GM12864 (cell line): ENCODE measurements at places on chromosomes 7 and 10.

- DNase-seq, result no peak
Observed at GRCh38 chr10:133554600-133554999, 10.8 kb downstream of the SYCE1 start.

DNA sequence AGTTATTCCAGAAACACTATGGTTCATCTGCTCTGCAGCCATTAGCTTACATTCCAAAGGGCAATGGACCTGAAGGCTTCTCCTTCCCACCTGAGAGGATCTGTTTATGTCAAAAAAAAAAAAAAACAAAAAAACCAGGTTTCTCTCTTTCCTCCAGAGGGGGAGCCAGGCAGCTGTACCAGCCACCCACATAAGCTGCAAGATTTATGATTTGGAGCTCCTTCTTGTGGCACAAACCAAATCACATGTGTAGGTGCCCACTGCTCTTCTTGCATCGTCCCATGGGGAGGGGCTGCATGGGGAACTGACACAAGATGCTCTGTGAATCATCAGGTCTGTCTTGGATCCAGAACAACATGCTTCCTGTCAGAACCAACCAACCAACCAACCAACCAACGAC is 231.6 kb upstream of the IGFBP3 start:
- no peak for DNase-seq

GRCh38 chr10:5530412-5530806 is 5.6 kb downstream of the CALML3 start:
- no peak for DNase-seq

DNA sequence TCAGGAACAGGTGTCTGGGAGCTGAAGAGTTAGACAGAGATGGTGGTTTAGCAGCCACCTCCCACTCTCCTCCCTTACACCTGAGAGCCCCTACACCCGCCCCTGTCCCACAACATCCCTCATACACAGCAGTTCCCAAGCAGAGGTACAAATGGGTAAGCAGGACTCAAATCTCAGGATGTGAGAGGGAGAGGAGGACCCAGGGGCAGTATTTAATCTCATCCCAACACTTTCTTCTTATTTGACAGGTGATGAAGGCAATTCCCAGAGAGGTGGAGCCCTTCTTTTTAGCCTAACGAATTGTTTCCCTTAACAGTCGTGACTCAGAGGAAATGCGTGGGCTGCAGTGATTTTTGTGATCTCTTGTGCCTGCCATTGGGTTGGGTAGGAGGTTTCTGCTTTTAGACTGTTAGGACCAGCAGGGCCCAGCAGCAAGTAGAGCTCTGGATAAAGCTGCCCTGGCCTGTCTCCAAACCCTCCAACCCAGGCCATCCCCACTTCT is 191.3 kb downstream of the HECW1 start:
- DNase-seq, result no peak

GRCh38 chr7:41573015-41573414 is 129.9 kb downstream of the INHBA start:
- DNase-seq, result no peak
